ENCODE measurements at places on chromosomes 12 and 14. TPM values are rescaled to one million over a fixed set of nuclear protein-coding genes. Genes with fewer than 3 reads are reported as not detected.

GRCh38 chr12:67085699-67086098, 183.5 kb upstream of the CAND1 start:
- H3K4me3 ChIP-seq: no peak overlapping the region
- H3K36me3 ChIP-seq: no peaks in the 10 kb centered on the region
- no peak overlapping the region for H3K27ac ChIP-seq

TRPV4 gene
- not detected for total RNA-seq

DNA sequence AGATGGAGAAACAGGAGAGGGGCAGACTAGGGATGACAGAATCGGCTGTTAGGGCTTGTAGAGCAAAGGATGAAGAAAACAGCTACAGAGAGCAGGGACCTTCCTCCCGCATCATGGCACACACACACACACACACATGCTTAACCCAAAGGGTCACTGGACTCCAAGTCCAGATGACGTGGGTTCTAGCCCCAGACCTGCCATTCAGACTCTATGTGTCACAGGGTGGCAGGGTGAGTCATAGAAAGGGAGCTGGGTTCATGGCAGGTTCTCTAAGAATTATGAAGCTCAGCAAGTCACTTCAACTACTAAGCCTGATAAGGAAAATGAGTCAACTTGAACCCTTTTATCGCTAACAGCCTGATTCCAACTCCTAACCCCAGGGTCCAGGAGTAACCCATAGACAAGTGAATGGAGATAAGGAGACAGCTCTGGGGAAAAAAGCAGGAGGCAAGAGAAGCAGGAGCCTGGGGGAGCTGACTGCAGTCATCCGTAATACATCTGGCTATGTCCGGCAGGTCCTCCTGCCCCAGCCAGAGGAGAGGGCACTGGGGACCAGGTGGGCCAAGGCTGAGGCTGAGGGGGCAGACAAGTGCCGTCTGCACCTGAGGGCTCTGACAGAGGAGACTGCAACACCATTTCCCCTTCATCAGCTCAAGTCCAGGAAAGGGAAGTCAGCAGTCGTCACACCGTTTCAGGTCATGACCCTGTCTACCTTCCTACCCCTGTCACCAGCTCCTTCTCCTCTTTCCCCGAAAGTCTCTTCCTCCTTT, 3.6 kb upstream of the TNFRSF1A start:
- peaks cover 19% of the 10 kb centered on the region for H3K27me3 ChIP-seq
- H3K4me3 ChIP-seq: no peak overlapping the region
- peak; percentile 61 for DNase-seq
- H3K27ac ChIP-seq: peak overlapping the region; percentile 42
- peaks cover 35% of the 10 kb centered on the region for H3K4me1 ChIP-seq
- no peaks in the 10 kb centered on the region for H3K36me3 ChIP-seq

DNA sequence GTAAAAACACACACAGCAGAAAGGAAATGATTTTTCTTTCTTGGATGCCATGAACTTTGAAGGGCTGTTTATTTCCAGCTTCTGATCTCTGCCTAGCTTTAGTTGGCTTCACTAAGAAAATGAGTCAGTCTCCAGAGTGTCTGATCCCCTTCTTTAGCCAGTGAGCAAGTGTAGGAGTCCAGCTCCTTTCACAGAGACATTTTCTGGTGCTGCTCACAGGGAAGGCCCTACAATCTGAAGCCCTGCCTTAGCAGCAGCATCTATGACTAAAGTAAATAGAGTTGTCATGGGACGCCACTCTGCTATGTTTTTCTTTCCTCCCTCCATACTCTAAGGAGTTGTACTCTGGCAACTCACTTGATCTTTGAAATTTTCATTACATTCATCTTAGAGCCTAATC, 103.5 kb downstream of the RPAP3 start:
- no peaks in the 10 kb centered on the region for H3K36me3 ChIP-seq
- H3K4me3 ChIP-seq: no peak overlapping the region
- no peak overlapping the region for H3K27ac ChIP-seq

DNA sequence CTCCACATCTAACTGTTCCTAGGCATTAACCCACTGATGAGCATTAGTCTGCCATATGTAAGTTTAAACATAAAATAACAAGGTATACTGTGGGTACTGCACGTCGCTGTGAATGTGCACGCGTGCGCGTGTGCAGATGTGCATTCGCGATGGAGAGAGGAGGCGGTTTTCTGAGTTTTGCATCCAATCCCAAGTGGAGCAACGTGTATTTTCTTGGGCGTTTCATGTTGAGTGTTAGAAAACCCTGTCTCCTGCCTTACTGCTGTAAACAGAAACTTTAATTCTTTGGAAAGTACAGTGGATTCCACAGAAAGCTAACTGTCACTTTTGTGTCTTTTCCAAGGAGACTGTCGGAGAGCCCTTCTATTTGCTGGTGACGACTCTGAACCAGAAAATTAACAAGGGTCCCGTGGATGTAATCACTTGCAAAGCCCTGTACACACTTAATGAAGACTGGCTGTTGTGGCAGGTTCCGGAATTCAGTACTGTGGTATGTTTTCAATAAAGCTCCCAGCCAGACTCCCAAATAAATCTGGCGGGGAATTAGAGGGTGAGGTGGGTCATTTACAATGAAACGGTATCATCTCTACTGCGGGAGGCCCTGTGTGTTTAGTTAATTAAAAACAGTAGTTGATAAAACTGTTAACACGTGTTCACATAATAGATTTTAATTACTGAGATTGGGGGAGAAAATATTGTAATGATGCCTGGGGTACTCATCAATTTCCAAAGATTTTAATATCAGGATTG, 116.5 kb downstream of the PLXNC1 start:
- H3K4me1 ChIP-seq: peaks cover 11% of the 10 kb centered on the region

- no peaks in the 10 kb centered on the region for H3K36me3 ChIP-seq
- peaks cover 5% of the 10 kb centered on the region for H3K4me1 ChIP-seq
- H3K27ac ChIP-seq: no peak overlapping the region
- H3K4me3 ChIP-seq: no peak overlapping the region
- H3K27me3 ChIP-seq: no peaks in the 10 kb centered on the region
- DNase-seq: no peak
These were observed 65.4 kb downstream of the ACSM4 start for GRCh38 chr12:7369274-7369729.

- H3K27me3 ChIP-seq: peaks cover 27% of the 10 kb centered on the region
- no peak overlapping the region for H3K27ac ChIP-seq
- H3K36me3 ChIP-seq: no peaks in the 10 kb centered on the region
- no peak overlapping the region for H3K4me3 ChIP-seq
- no peaks in the 10 kb centered on the region for H3K4me1 ChIP-seq
These were observed 46.3 kb upstream of the FBXO21 start for GRCh38 chr12:117236456-117237001.

DNA sequence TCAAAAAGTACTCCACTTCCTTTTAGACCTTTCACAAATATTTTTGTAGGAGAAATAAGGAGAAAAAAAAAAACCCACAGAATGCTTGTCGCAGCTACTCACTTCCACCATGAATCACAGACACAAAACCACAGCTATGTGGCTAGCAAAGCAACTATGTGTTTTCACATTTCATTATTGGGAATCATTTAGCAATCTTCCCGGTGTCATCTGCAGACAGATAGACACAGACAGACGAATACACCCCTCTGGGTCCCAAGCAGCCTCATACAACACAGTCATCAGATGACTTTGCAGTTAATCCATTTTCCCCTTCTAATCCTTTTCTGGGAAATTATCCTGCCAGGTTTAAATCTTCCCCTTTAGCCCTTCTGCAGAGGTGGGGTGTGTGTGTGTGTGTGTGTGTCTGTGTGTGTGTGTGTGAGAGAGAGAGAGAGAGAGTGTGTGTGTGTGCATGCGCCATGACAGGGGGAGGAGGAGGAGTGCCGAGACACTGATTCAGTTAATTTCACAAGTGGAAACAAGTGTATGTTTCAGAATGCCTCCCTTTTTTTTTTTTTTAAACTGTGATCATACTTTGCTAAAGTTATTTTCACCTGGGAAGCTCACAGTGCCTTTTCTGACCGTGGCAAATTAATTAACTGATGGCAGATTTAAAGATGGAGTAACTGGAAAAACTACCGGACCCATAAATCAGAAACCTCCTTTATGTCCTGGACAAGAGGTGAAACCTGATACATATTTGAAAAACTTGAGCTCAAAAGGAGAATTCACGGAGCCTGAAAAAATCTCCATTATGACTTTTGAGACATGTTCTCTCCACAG, 39.9 kb downstream of the LTBP2 start:
- no peak for DNase-seq
- no peaks in the 10 kb centered on the region for H3K4me1 ChIP-seq
- H3K4me3 ChIP-seq: no peak overlapping the region
- no peaks in the 10 kb centered on the region for H3K36me3 ChIP-seq
- no peak overlapping the region for H3K27ac ChIP-seq

- H3K27me3 ChIP-seq: no peaks in the 10 kb centered on the region
- no peaks in the 10 kb centered on the region for H3K4me1 ChIP-seq
- H3K36me3 ChIP-seq: no peaks in the 10 kb centered on the region
These were observed 194.4 kb upstream of the BCL2L14 start for GRCh38 chr12:11876307-11876706.

DNA sequence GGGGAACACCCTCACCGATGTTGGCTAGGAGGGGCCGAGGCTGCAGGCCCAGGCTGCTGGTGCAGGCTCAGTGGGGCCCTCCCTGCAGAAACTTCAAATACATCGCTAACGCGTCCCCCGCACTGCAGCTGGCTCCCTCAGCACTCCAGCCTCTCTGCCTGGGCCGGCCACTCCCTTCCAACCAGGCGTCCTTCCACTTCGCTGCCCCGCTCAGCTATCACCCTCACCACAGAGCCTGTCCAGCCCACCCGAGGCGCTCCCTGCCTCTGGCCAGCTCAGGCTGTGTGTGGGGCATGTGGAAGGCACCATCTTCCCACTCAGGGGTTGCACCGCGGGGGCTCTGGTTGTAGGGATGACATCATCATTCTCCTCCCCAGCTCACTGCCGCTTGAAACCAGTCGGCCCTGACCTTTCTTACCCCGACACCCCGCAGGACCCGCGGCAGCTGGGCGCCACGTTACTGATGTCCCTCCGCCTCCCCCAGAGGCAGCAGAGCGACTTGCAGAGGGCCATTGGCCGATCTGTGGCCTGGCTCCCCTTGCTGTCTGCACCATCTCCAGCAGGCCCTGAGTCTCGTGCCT, 199.9 kb upstream of the RTL1 start:
- H3K4me1 ChIP-seq: no peaks in the 10 kb centered on the region
- no peaks in the 10 kb centered on the region for H3K36me3 ChIP-seq
- no peak overlapping the region for H3K27ac ChIP-seq

DNA sequence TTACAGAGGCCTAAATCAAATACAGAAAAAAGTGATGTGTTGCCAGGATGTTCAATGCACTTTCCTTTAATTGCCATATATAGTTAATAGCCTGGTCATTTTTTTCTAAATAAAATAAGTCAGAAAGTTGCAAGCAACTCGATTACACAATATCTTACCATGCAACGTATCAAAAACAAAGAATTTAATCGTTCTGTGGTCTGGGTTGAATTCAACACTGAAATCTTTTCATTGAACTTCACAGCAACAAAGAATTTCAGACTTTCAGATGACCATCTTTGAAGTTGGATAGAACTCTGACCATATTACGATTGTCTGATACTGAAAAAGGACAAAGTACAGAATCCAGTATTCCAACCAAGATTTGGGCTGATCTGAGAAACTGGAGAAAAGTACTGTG, 231.9 kb downstream of the SLC25A21 start:
- H3K36me3 ChIP-seq: no peaks in the 10 kb centered on the region
- no peaks in the 10 kb centered on the region for H3K27me3 ChIP-seq
- no peak for DNase-seq
- H3K4me3 ChIP-seq: no peak overlapping the region

DNA sequence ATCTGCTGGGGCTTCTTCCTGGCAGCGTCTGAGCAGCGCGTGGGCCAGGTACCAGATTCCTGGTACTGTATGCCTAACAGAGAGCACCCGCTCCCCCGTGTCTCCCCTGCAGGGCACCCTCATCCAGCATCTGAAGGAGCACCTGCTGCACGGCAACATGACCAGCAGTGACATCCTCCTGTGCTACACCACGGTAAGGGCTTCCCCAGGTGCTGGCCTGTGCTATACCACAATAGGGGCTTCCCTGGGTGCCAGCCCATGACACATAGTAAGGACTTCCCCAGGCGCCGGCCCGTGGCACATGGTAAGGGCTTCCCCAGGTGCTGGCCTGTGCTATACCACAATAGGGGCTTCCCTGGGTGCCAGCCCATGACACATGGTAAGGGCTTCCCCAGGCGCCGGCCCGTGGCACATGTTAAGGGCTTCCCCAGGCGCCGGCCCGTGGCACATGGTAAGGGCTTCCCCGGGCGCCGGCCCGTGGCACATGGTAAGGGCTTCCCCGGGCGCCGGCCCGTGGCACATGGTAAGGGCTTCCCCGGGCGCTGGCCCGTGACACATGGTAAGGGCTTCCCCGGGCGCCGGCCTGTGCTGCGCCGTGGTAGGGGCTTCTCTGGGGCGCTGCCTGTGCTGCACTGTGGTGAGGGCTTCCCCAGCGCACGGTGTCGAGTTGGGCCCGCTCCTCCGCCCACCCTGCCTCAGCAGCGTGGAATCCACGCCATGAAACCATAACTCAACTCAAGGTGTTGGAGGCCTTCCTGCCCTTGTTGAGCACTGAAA, 49.3 kb downstream of the AACS start:
- H3K27ac ChIP-seq: no peak overlapping the region
- H3K36me3 ChIP-seq: peaks cover 9% of the 10 kb centered on the region
- H3K27me3 ChIP-seq: no peaks in the 10 kb centered on the region
- DNase-seq: no peak
- H3K4me1 ChIP-seq: peaks cover 3% of the 10 kb centered on the region
- no peak overlapping the region for H3K4me3 ChIP-seq

OAS2 gene
- total RNA-seq: 0.13 TPM

CATSPERB gene
- 0.67 TPM for total RNA-seq

HSPB8 gene
- total RNA-seq: 0.13 TPM

GRCh38 chr14:70021548-70022220, 142.5 kb downstream of the SMOC1 start:
- H3K4me3 ChIP-seq: no peak overlapping the region

GRCh38 chr14:54127526-54127925, 170.9 kb upstream of the BMP4 start:
- no peak overlapping the region for H3K4me3 ChIP-seq
- no peak for DNase-seq
- no peaks in the 10 kb centered on the region for H3K36me3 ChIP-seq
- H3K27me3 ChIP-seq: no peaks in the 10 kb centered on the region
- H3K27ac ChIP-seq: no peak overlapping the region
- H3K4me1 ChIP-seq: no peaks in the 10 kb centered on the region

- no peak for DNase-seq
- no peak overlapping the region for H3K4me3 ChIP-seq
- no peak overlapping the region for H3K27ac ChIP-seq
- peaks cover 91% of the 10 kb centered on the region for H3K36me3 ChIP-seq
- no peaks in the 10 kb centered on the region for H3K4me1 ChIP-seq
These were observed 17.8 kb downstream of the POLE start for GRCh38 chr12:132669166-132669879.

GRCh38 chr12:94740601-94741362, 90.4 kb upstream of the TMCC3 start:
- no peak for DNase-seq
- no peaks in the 10 kb centered on the region for H3K36me3 ChIP-seq
- H3K4me1 ChIP-seq: no peaks in the 10 kb centered on the region
- no peak overlapping the region for H3K4me3 ChIP-seq
- no peak overlapping the region for H3K27ac ChIP-seq

DNA sequence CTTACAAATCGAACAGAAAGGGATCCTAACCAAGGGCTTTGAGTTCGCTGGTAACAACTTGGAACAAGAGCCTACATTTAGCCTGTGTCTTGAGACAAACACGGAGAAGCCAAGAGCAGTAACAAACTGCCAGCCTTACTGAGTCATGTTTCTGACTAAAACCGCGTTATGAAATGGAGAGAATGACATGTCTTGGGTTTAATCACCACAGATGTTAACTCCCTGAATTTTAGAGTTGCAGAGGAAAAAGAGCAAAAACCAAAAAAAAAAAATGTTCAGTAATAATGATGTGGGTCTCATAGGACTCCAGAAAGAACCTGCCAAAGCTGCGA, 1.0 kb downstream of the BLTP3B start:
- peaks cover 18% of the 10 kb centered on the region for H3K4me1 ChIP-seq
- DNase-seq: peak; percentile 67
- no peaks in the 10 kb centered on the region for H3K36me3 ChIP-seq
- H3K27ac ChIP-seq: peak overlapping the region; percentile 69
- no peaks in the 10 kb centered on the region for H3K27me3 ChIP-seq
- H3K4me3 ChIP-seq: peak overlapping the region; percentile 97
